ENCODE measurements at places on chromosomes 1 and 21.

DNA sequence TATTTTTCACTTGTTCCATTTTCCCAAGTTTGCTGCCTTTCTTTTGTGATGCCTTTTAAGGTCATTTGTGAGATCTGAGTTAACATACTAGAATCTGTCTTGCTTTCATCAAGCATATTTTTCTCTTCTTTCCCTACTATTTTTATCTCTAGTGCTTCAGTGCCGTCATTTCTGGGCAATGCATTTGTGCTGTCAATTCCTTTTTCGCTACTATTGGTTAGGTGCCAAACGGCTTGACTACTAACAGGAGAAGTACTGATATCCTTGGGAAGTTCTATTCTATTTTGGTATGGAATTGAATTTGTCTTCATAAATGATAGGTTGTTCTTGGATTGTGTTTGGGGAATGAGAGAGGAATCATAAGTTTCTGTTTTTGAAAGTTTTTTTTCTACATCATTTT lies 42.2 kb downstream of the LRRC53 start:
- no peak for DNase-seq

DNA sequence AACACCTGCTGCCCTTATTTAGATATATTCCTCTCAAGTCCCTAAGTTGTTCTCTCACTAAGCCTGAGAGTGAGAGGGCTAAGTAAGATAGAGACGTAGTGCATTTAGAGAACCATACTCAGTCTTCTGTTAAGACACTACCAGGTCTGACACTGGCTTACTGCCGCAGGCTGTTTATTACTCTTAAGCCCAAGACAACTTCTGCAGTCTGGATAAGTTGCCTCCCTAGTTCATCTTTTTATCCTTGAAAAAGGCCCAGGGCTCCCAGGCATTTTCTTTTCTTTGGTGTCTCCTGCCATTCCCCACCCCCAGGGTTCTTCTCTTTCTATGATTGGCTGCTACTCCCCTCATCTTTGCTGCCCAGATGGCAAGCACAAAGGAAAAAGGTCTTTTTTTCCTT lies 38.7 kb downstream of the CACHD1 start:
- DNase-seq, result no peak

DNA sequence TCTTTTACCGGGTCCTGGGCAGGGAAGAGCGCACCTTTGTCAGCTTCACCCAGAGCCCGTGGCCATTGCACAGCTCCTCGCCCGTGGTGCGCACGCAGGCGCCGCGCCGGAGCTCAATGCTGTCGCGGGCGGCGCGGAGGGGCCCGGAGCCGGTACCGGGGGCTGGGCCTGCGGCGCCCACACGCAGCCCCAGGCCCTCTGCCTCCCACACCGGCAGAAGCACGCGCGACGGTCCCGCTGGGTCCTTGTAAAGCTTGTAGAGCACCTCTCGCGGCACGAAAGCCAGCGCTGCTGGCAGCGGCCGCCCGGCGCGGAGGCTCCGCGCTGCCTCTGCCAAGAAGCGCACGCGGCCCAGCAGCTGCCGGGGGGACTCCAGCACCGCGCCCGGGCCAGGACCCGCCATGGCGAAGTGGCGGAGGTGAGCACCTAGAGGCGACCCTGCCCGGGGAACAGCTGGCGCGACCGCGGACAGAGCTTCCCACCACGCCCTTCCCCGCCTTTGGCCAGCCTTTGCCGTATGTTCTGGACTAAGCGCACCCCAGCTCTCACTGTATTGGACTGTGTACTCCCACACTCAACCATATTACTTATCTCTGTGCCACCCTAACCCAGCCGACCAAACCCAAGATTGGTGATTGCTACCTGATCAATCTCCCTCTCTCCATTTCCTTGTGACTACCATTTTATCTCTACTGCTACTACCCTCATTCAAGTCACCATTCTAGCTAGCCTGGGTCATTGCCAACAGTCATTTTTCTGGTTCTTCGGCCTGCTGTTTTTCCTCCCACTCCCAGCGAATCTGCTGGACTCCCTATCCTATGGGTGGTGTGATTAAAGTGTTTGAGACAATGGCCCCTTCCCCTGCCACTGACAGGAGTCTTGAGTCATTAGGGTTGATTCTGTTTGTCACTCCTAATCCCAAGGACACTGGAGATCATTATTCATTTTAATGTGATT lies at the start of gene HECTD3:
TSS of gene HECTD3 (minus strand) at position 470 of the 957 bp plus-strand sequence. CDS start at position 403, 67 bp downstream.
- no peak for DNase-seq

DNA sequence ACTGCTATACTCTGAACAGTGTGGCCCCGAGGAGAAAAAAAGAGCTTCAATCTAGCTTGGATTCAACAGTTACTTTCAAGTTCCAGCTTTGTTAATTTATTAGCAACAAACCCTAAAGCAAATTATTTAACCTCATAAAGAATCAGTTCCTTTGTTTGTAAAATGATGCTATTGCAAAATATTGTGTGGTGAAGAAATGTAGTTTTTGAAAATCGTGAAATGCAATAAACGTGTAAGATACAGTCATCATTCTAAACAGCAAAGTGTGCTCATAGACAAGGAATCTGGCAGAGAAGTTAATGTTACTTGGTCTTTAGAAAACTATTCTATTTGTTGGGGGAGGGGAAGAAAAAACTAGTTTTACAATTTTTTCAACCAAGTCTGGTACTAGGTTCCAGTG lies 297.6 kb upstream of the ADGRL4 start:
- no peak for DNase-seq

- no peak for DNase-seq
Measured at GRCh38 chr1:93765099-93765498, 83.5 kb upstream of the BCAR3 start.

DNA sequence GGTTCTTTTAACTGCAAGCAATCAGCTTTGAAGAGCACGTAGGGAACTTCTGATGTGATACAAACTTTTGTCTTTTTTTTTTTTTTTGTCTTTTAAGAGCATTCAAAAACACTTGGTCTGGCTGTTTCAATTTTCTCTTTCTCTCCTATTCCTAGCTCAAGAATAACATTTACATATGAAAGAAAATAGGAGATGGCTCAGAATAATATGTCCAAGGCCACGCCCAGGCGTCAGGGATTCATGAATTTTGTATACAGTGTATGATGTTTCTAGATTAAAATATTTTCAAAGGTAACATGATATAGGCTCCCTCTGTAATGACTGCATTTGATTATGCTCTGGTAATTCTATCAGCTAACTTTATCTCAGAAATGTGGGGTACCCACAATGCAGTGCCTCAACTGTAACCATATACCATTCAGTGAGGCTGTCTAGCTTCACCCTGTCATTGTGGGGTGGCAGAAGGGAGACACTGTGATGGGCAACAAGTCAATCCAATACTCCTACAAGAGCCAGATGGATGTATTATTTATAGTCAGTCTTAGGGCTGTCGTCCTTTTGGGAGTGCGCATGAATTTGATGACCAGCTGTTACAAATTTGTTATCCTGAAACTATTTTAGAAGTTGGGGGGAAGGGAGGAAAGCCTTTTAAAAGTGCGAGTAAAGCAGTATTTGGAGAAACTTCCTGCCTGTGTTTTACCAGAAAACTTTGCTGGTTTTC lies 1.5 kb upstream of the AKNAD1 start:
- DNase-seq, result no peak

DNA sequence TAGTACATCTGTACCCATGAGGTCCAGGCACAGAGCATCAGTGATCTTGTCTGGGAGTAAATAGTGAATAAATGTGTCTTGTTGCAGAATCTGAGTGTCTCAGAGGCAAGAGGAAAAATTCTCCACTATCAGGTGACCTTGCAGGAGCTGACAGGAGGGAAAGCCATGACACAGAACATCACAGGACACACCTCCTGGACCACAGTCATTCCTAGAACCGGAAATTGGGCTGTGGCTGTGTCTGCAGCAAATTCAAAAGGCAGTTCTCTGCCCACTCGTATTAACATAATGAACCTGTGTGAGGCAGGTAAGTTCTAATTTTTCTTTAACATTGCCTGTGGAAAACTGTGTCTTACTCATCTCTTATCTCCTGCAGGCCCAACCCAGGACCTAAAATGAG lies 43.1 kb downstream of the IL12RB2 start:
- no peak for DNase-seq

- no peak for DNase-seq
Measured at GRCh38 chr1:217847643-217848042, 216.5 kb downstream of the SPATA17 start.

GRCh38 chr1:208782186-208782585 lies 538.0 kb upstream of the PLXNA2 start:
- no peak for DNase-seq

DNA sequence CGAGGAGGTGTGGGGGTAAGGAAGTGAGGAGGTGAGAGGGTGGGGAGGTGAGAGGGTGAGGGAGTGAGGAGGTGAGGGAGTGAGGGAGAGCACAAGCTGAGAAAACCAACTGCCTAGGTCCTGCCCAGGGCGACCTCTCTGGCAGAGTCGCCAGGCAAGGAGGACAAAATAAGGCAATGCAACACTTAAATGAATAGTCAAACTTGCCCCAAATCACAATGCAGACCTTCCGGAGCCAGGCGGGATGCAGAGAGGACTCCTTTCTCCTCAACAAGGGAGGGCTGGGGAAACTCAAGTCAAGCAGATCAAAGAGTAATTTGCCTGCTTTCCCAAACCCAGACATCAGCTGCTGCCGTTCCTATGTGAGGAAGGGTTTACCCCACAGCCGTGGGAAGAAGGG lies 86.0 kb downstream of the CCDC185 start:
- DNase-seq, result no peak

DNA sequence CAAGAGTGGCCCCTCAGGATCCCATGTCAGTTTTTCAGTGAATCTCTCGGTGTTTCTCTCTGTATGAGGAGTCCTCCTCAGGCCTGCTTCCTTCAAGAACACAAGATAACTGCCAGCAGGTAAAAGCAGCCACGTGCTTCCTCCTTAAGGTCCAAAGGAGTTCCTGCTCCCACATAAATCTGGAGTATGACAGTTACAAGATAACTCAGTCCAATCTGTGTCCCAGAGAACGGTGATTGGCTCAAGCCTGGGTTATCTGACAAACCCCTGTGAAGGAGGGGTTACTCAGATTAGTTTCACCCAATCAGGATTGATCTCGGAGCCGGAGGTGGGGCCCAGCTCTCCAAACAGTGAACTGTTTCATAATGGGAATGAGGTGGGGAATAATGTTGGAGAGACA lies 5.8 kb upstream of the ANKRD13C start:
- DNase-seq, result no peak

GRCh38 chr1:119462964-119463363 lies 44.0 kb upstream of the HSD3B1 start:
- DNase-seq, result no peak

- DNase-seq, result no peak
Measured at GRCh38 chr1:43373066-43373940, 5.5 kb upstream of the ELOVL1 start.

- no peak for DNase-seq
Measured at GRCh38 chr1:40886318-40887011, 24.3 kb upstream of the CITED4 start.

- DNase-seq, result no peak
Measured at GRCh38 chr1:41529621-41530395, 45.3 kb upstream of the EDN2 start.

DNA sequence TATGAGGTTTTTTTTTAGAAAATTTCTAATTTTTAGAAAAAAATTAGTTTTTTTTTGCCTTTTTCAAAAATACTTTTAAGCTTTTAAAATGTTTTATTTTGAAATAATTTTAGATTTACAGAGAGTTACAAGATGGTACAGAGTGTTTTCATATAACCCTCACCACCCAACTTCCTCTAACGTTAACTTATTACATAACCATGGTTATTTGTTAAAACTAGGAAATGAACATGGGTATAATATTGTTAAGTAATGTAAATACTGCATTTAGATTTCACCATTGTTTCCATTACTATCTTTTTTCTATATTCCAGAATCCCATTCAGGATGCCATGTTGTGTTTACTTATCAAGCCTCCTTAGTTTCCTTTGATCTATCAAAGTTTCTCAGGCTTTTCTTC lies 45.2 kb upstream of the ST6GALNAC3 start:
- no peak for DNase-seq

DNA sequence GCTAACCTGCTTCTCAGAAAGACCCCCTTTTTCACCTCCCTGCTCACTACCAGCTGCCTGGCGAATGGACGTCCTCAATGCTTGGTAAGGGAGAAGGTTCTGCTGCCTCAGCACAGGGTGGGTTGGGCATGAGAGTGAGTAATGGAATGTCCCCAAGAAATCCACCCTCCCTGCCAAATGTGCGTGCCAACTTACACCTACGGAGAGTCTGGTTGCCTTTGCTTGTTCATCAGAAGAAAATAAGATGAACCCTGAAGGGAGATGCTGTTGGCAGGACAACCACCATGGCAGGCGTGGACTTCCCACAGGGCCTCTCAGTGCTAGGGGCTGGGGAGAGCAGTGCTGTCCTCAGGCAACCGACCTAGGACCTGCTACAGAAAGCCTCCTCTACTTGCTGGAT lies 106.0 kb downstream of the XCL2 start:
- DNase-seq, result no peak

DNA sequence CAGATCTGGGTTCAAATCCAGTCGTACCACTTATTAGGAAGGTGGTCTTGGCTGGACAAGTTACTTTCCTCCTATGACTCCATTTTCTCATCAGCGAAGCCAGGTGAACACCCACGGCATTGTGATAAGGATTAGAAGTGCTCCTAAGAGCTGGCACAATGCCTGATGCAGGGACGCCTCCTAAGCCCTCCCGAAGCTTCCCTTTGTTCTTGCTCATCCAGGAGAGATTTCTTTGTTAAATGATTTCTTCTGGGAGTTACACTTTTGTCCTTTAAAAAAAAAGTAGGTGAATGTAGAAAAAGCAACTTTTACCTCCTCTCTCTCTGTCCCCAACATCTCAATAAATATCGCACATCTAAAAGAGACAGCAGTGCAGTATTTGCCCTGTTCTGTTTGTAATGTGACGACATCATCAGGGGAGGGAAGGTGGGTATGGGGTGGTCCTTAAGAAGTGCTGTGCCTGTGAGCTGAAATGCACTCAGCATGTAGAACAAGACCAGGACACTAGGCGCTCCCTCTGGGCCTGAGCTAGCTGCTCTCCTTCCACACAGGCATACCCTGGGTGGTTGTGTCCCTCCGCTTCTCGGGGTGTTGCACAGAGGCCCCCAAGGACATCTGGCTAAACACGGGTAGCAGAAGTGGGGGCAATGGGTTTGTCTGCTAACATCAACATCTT lies 43.9 kb downstream of the SUSD4 start:
- no peak for DNase-seq

- DNase-seq, result no peak
Measured at GRCh38 chr21:17925899-17926298, 106.7 kb upstream of the C21orf91 start.

GRCh38 chr21:40902993-40903392 lies 56.0 kb upstream of the DSCAM start:
- no peak for DNase-seq

- no peak for DNase-seq
Measured at GRCh38 chr1:40379785-40380452, 6.4 kb downstream of the SMAP2 start.

GRCh38 chr1:143660354-143660941 lies 311.3 kb downstream of the FAM72C start:
- DNase-seq, result no peak

- DNase-seq, result no peak
Measured at GRCh38 chr1:9284061-9284460, 8.6 kb upstream of the SPSB1 start.

Data from SIG-M5 (cell line).